ENCODE measurements at places on chromosomes 11 and 22.

DNA sequence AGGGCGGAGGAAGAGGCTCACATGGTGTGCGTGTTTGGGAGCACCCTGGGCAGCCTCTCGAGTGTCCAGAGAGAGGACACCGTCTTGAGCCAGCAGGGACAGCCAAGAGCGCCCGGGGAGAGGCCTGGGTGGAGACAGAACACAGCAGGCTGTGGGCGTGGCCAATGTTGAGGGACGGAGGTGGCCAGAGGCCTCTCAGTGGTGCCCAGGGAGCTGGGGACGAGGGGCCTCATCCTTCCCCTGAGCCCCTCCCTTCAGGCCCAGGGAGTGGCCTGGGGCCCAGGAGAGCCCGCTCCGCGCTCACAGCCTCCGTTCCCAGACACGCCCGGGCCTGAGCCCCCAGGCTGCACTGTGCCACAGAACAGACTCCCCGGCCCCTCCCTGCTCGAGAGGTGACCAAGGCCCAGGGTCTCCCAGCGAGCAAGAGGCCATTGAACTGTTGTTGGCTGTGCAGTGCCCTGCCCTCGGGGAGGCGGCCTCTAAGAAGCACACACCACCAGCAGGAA lies 48.4 kb downstream of the CDKN1C start:
- no peak for DNase-seq

- no peak for DNase-seq
Observed at GRCh38 chr22:22210375-22210774, 34.2 kb upstream of the VPREB1 start.

DNA sequence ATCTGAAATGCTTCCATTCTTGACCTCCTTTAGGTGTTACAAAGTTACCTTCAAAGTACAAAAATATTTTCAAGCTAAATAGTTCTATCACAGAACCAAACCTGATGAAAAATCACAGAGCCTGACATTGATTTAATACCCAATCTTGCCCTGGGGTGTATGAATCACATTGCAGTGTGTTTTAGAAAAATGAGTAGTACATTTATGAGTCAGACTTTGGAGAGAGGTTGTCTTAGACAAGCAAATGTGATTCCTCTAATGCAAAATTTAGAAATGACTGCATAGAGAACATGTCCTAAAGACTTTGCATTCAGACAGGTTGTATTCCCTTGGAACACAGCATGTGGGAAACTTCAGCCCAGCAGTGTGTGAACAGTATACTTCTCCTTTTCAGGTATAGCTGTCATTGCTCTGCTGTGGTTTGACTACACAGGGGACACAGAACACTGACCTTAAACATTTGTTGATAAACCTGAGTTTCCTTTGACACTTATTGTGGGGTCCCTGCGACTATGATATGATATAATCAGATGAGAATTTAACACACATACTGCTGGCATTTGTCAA lies 972.1 kb downstream of the JRKL start:
- no peak for DNase-seq

GRCh38 chr11:106446955-106447354 lies 369.5 kb downstream of the AASDHPPT start:
- no peak for DNase-seq

DNA sequence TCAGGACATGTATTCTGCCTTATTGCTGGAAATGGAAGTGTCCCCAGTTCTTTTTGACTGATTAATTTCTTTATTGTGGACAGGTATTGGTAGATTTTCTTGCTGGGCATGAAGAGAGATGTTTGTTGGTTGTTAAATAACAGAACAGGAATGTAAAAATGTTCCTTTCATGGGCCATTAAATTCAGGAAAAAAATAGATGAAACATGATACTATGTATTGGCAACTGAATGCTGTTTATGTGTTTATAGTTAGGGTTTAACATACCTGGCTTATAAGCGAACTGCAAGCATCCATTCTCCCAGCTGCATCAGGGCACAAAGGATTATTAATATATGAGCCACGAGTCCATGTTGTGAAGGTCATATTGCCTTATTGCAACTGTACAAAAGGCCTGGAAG lies 368.5 kb downstream of the NELL1 start:
- no peak for DNase-seq

DNA sequence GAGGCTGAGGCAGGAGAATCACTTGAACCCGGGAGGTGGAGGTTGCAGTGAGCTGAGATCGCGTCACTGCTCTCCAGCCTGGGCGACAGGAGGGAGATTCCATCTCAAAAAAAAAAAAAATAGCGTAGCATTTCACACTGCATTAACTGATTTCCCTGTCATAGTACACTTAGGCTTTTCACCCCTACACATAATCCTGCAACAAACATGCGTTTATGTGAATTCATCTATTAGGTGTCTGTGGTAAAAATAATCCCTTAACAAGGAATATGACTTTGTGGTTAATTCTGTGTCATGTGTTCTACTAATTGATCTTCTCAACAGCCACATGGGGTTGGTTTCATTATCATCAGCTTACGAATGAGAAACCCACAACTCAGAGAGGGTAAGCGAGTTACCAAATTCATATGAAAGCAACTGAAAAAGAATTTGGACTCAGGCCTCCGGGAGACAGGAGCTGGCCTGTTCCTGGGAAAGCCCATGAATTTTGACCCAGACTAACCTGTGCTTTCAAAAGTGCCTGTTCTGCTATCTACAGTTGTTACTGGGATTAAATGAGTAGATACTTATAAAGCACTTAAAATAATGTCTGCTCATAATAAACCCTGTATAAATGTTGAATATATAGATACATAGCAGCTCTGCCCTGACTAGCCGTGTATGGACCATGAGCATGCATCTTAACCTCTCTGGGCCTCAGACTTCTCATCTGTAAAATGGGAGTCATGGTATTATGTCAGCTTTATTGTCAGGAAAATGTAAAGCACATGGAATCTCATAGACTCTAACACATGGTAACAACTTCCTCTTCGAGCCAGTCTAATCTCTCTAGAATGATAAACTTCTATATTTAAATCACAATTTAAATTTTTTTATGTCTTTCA lies 36.6 kb downstream of the KCNJ1 start:
- DNase-seq = no peak

GRCh38 chr22:28604966-28605761 lies 74.5 kb downstream of the TTC28 start:
- DNase-seq = no peak

DNA sequence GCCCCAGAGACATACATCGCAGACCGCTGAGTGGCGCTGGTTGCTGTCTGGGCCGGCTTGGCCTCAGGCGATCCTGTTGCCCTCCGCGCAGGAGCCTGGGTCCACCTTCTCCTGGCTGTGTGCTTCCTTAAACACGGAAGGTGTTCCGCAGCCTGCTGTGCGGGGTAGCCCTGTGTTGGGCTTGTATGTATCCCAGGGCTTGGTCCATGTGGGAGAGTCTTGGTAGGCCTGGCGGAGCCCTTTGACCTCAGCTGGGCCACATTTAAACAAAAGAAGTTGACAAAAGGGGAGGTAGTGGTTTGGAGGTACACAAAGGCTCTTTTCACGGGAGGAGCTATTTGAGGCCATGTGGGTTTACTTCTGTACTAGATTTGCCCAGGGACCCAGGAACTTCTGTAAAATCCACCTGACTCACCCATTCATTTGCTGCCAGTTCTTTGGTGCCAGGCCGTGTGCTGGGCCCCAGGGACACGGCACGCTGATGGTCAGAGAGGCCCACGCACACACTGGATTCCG lies 11.0 kb upstream of the GRAMD4 start:
- DNase-seq = no peak

All from thoracic aorta (tissue), 2 donors.